Thyroid gland (tissue), 4 donors: ENCODE measurements at places on chromosomes 12 and 14. TPM values are rescaled to one million over a fixed set of nuclear protein-coding genes. Genes with fewer than 3 reads are reported as not detected.
A peak's percentile ranks its signal among the peaks of the same experiment; 100 is the strongest.

GRCh38 chr14:100296106-100296651, 10.1 kb downstream of the SLC25A29 start:
- peak; percentile 33 for DNase-seq

The DCD gene
- total RNA-seq, result not detected

DNA sequence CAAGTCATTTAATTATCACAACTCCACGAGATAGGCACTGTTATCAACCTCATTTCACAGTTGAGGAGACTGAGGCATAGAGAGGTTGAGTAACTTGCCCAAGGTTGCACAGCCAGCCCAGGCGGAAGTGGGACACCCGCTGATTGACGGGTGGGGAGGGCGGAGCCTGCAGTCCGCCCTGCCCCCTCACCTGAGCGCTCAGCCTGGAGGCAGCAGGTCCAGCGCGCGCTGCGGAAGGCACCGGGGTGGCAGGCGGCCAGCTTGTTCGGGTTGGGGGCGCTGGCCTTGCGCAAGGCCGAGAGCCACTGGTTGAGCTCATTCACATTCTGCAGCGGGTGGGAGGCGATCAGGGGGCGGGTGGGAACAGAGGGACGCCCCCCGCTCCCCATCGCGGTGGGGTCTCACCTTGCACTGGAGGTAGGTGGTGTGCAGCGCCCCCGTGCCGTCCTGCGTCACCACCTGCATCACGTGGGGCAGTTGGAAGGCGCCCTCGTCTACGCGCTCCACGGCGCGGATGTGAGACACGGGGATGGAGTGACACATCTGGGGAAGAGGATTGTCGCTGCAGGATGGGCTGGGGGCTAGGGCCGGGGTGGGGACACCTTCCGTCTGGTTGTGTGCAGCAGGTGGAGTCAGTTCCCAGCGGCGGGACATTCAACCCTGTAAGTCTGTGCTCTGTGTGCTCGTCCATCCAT, 31.7 kb downstream of the RASAL1 start:
- DNase-seq, result peak; percentile 75

DNA sequence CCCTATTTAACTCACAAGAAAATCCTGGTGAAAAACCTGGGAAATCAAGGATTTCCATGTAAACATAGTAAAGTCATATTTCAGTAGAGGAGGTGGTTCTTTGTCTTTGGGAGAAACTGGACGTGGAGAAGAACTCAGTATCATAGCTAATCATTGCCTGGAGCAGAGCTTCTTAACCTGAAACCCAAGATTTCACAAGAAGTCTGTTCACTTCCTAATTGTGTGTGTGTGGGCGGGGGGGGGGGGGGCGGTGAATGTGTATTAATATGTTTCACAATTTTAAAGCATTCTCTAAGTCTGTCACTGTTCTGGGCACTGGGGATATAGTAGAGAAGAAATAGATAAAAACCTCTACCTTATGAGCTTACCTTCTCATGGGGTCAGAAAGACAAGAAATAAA, 96.7 kb upstream of the PPP4R3A start:
- DNase-seq, result no peak
